ENCODE measurements at places on chromosomes 6 and 20.

GRCh38 chr6:15519681-15520080 lies 143.1 kb downstream of the DTNBP1 start:
- no peaks in the 10 kb centered on the region for H3K4me1 ChIP-seq
- no peaks in the 10 kb centered on the region for H3K27me3 ChIP-seq
- H3K27ac ChIP-seq = no peak overlapping the region

DNA sequence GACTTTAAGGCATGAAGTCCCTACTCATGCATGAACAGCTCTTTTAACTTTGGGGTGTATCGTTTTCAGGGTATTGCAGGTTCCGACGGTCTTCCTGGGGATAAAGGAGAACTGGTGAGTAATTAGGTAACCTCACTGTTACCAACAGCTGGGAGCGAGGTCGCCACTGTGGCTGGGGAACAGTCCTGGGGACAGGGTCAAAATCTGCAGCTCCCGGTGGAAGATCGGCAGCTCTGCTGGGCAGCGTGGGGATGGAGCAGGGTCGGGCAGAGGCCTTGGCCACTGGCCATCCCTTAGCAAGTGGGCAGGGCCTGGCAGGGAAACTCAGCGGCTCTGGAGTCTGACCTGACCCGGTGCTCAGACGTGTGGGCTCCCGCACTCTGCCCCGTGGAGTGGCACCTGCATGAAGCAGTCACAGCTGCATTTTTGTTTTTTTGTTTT lies 16.1 kb downstream of the COL9A3 start:
- H3K4me1 ChIP-seq = peaks cover 8% of the 10 kb centered on the region
- no peak overlapping the region for H3K27ac ChIP-seq
- no peak for DNase-seq

GRCh38 chr6:168244961-168245551 lies 74.5 kb downstream of the DACT2 start:
- H3K27me3 ChIP-seq = peaks cover 10% of the 10 kb centered on the region
- no peak overlapping the region for H3K27ac ChIP-seq
- H3K4me3 ChIP-seq = no peak overlapping the region
- H3K4me1 ChIP-seq = peaks cover 21% of the 10 kb centered on the region
- H3K36me3 ChIP-seq = no peaks in the 10 kb centered on the region
- DNase-seq = no peak

GRCh38 chr20:3407040-3407770 lies at the start of gene DNAAF9:
Gene DNAAF9, minus strand, starts transcription at chr20:3407669. Its CDS starts 112 bp downstream, at chr20:3407557.
- H3K27ac ChIP-seq = peak within 1 kb of the TSS; percentile 88
- 0 out of 2 replicates have a peak, but pooled peaks cover 1% of the 10 kb centered on the region for H3K27me3 ChIP-seq
- no peak for DNase-seq
- no peaks in the 10 kb centered on the region for H3K36me3 ChIP-seq
- peak within 1 kb of the TSS; percentile 85 for H3K4me3 ChIP-seq
- peaks cover 12% of the 10 kb centered on the region for H3K4me1 ChIP-seq

Measured in Panc1 (cell line).